ENCODE measurements at places on chromosomes 2 and 18. TPM values are rescaled to one million over a fixed set of nuclear protein-coding genes. Genes with fewer than 3 reads are reported as not detected.

GRCh38 chr2:9089831-9090230 lies 86.3 kb upstream of the MBOAT2 start:
- DNase-seq: no peak

GRCh38 chr2:234218266-234219045 lies 168.0 kb downstream of the SPP2 start:
- no peak for DNase-seq

C2orf92 gene
- total RNA-seq: 11.2 TPM

- DNase-seq: no peak
Measured at GRCh38 chr2:212311807-212312404, 226.7 kb downstream of the ERBB4 start.

Data from PC-9 (cell line).